Motor neuron (in vitro differentiated cells): ENCODE measurements at places on chromosomes 1 and 21. TPM values are rescaled to one million over a fixed set of nuclear protein-coding genes. Genes with fewer than 3 reads are reported as not detected.

PROK1 gene
- total RNA-seq: not detected in 2 replicates

TBX15 gene
- 79.5 and 129 TPM in 2 replicates for total RNA-seq

RYR2 gene
- 0.85 and 0.87 TPM in 2 replicates for total RNA-seq

MIXL1 gene
- 0.45 and 1.1 TPM in 2 replicates for total RNA-seq

PRKAB2 gene
- total RNA-seq: 8.0 and 8.9 TPM in 2 replicates

IGFN1 gene
- 0.36 and 0.38 TPM in 2 replicates for total RNA-seq

AKNAD1 gene
- 1.7 TPM in 2 replicates for total RNA-seq

PBX1 gene
- 178 and 179 TPM in 2 replicates for total RNA-seq

CCDC181 gene
- 26.8 and 28.1 TPM in 2 replicates for total RNA-seq

MROH9 gene
- not detected in 2 replicates for total RNA-seq

SDF4 gene
- 60.7 and 60.8 TPM in 2 replicates for total RNA-seq

NUP210L gene
- total RNA-seq: 0.21 and 0.41 TPM in 2 replicates

CATSPERE gene
- total RNA-seq: 0.66 and 1.1 TPM in 2 replicates

TFF2 gene
- not detected in 2 replicates for total RNA-seq

TMEM200B gene
- 0.41 and 0.55 TPM in 2 replicates for total RNA-seq

CFHR3 gene
- total RNA-seq: 0.78 and 1.7 TPM in 2 replicates

IRF6 gene
- total RNA-seq: 0.11 TPM in 1 of 2 replicates, not detected in the other

LCE3E gene
- total RNA-seq: 0.52 TPM in 1 of 2 replicates, not detected in the other

OLIG1 gene
- total RNA-seq: 0.23 TPM in 1 of 2 replicates, not detected in the other

TACSTD2 gene
- total RNA-seq: not detected in 2 replicates

OR6K3 gene
- total RNA-seq: not detected in 2 replicates

HAO2 gene
- total RNA-seq: not detected in 2 replicates

RNU1-4 gene
- total RNA-seq: 29,317 and 29,831 TPM in 2 replicates

SERPINC1 gene
- 0.21 TPM in 1 of 2 replicates, not detected in the other for total RNA-seq

FAM110D gene
- total RNA-seq: 0.58 and 0.93 TPM in 2 replicates
